Activated CD8-positive, alpha-beta memory T cell treated with anti-CD3 and anti-CD28 coated beads, Interleukin-2, amount 10 ng/mL, durations not matched to agents 7 days and 5 days (primary cell): ENCODE measurements at places on chromosomes 2 and 18. TPM values are rescaled to one million over a fixed set of nuclear protein-coding genes. Genes with fewer than 3 reads are reported as not detected.
A peak's percentile ranks its signal among the peaks of the same experiment; 100 is the strongest.

- H3K27ac ChIP-seq, result no peak overlapping the region
- H3K4me3 ChIP-seq, result no peak overlapping the region
- H3K4me1 ChIP-seq, result no peaks in the 10 kb centered on the region
- no peaks in the 10 kb centered on the region for H3K27me3 ChIP-seq
- DNase-seq, result no peak
Observed at GRCh38 chr2:132795220-132795619, 125.2 kb upstream of the LYPD1 start.

DNA sequence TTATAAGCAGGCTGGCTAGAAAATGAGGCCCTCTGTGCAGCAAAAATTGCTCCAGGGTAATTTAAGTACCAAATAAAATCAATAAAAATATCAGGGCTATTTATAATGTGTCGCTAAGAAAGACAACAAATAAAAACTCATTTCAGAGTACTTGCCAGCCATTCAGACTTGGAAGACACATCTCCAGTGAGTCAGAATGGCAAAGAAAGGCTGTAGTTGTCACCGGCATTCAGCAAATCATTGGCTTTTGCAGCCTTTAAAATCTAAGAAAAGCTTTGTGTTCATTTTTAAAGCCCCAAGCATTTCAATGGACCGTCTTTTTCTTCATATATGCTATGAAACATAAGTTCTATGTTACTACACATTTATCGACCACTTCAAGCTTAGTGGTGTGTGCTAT lies 141.1 kb upstream of the HNMT start:
- H3K36me3 ChIP-seq, result no peaks in the 10 kb centered on the region
- H3K4me3 ChIP-seq, result no peak overlapping the region
- no peak for DNase-seq
- no peak overlapping the region for H3K27ac ChIP-seq
- H3K27me3 ChIP-seq, result peaks cover 10% of the 10 kb centered on the region
- peaks cover 13% of the 10 kb centered on the region for H3K4me1 ChIP-seq

GRCh38 chr2:224363281-224363680 lies 38.6 kb downstream of the FAM124B start:
- H3K4me1 ChIP-seq, result no peaks in the 10 kb centered on the region
- no peak overlapping the region for H3K4me3 ChIP-seq
- no peak overlapping the region for H3K27ac ChIP-seq
- H3K36me3 ChIP-seq, result no peaks in the 10 kb centered on the region
- DNase-seq, result no peak
- peaks cover 4% of the 10 kb centered on the region for H3K27me3 ChIP-seq

- no peak overlapping the region for H3K4me3 ChIP-seq
- no peak for DNase-seq
- H3K4me1 ChIP-seq, result peaks cover 15% of the 10 kb centered on the region
- H3K27ac ChIP-seq, result no peak overlapping the region
- H3K36me3 ChIP-seq, result no peaks in the 10 kb centered on the region
Observed at GRCh38 chr18:10518595-10519255, 7.1 kb upstream of the NAPG start.

SNRPD1 gene
- total RNA-seq, result 110 TPM

GRCh38 chr2:190759749-190760213 lies 110.9 kb downstream of the NAB1 start:
- H3K4me3 ChIP-seq, result peak overlapping the region; percentile 75
- DNase-seq, result no peak
- peaks cover 46% of the 10 kb centered on the region for H3K4me1 ChIP-seq
- peaks cover 10% of the 10 kb centered on the region for H3K36me3 ChIP-seq

GRCh38 chr2:176001281-176001915 lies 669 bp downstream of the LNPK start:
- DNase-seq, result peak; percentile 68
- H3K27me3 ChIP-seq, result peaks cover 9% of the 10 kb centered on the region
- H3K36me3 ChIP-seq, result peaks cover 6% of the 10 kb centered on the region
- H3K4me3 ChIP-seq, result peak overlapping the region; percentile 96

DNA sequence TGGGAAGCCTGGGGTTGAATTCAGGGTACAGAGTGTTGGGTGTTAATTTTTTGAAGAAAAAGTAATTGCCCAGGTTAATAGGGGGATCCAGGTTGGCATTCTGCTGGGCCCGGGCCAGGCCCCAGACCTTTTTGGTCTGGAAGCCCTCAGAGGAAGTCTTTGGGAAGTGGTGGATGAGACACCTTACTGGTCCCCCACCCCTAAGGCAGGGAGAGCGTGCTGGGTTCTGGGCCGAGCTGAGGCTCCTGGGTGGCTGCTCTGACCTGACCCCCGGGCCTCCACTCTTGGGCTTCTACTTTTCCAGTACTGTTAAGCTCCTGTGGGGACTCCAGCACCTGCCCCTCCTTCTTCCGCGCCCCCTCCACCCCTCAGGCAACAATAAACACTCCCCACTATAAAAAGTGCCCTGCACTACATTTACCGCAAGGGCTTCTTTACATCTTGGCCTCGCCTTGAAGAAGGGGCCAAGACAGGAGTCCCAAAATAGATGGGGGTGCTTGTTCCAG lies 753 bp upstream of the HOXD3 start:
- no peak overlapping the region for H3K4me3 ChIP-seq
- no peak for DNase-seq
- H3K4me1 ChIP-seq, result peaks cover 4% of the 10 kb centered on the region
- peaks cover 87% of the 10 kb centered on the region for H3K27me3 ChIP-seq
- H3K36me3 ChIP-seq, result peaks cover 2% of the 10 kb centered on the region

DNA sequence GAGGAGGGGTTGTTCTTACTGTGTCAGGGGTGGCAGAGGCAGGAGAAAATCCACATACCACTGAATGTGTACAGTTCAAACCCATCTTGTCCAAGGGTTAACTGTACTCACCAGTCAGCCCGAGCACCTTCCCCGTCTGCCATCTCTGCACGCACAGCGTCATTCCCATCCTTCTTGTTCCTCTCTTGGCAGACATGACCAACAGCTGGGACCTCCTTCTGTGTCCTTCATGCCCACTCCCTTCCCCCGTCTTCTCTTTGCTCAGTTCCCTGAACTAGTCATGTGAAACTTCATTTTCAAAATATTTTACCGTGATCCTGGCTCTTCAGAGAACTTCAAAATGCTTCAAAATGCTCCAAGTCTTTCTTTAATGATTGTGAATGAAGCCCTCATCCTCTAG lies 92.0 kb downstream of the FARSB start:
- no peak overlapping the region for H3K27ac ChIP-seq
- H3K4me1 ChIP-seq, result peaks cover 3% of the 10 kb centered on the region
- DNase-seq, result no peak
- no peaks in the 10 kb centered on the region for H3K27me3 ChIP-seq
- H3K36me3 ChIP-seq, result peaks cover 7% of the 10 kb centered on the region

GRCh38 chr2:46047290-46047689 lies 249.9 kb upstream of the EPAS1 start:
- peaks cover 19% of the 10 kb centered on the region for H3K36me3 ChIP-seq
- no peak for DNase-seq
- no peaks in the 10 kb centered on the region for H3K27me3 ChIP-seq

YPEL5 gene
- total RNA-seq, result 26.5 TPM

TP53I3 gene
- 6.3 TPM for total RNA-seq

GRCh38 chr2:228802181-228803071 lies 468.7 kb downstream of the PID1 start:
- H3K27ac ChIP-seq, result no peak overlapping the region
- H3K4me3 ChIP-seq, result no peak overlapping the region
- H3K27me3 ChIP-seq, result no peaks in the 10 kb centered on the region
- no peaks in the 10 kb centered on the region for H3K4me1 ChIP-seq
- no peaks in the 10 kb centered on the region for H3K36me3 ChIP-seq
- DNase-seq, result no peak

GRCh38 chr2:43034242-43034619 lies 192.2 kb downstream of the ZFP36L2 start:
- peaks cover 2% of the 10 kb centered on the region for H3K4me1 ChIP-seq
- H3K27me3 ChIP-seq, result peaks cover 8% of the 10 kb centered on the region
- no peak for DNase-seq
- no peak overlapping the region for H3K27ac ChIP-seq
